ENCODE measurements at places on chromosomes 16 and 17.

DNA sequence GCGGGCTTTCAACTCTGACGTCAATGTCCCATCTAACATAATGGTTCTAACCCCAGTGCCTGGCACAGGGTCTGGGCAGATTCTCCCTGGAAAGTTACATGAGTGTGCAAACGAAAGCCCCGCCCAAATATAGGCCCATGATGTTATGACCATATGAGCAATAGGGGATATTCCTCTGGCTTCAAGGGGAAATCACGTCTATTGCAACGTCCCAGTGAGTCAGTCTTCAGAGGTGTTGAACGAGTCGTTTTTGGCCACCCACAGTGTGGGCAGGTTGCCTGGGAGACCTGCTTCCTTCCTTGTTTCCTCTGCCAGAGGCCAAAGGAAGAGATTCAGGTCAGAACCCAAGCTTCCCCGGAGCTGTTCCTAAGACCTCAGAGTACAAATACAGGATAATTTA lies 30.3 kb downstream of the PIK3R5 start:
- DNase-seq, result no peak

DNA sequence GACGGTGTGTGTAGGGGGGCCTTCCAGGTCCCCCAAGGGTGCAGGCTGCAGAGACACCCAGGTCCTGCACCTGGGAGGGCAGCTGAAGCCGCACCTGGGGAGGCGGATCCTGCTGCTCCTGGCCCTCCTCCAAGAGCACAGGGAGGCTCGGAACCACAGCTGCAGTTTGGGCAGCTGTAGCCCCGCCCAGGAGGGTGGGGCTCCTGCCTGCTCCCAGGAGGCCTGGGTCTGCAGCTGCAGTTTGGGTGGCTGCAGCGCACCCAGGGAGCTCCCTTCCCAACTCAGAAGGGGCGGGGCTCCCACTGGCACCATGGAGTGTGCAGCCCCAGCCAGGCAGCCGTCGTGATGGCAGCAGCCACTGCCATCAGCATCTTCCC lies 69.4 kb upstream of the NKD1 start:
- DNase-seq, result peak; percentile 12

DNA sequence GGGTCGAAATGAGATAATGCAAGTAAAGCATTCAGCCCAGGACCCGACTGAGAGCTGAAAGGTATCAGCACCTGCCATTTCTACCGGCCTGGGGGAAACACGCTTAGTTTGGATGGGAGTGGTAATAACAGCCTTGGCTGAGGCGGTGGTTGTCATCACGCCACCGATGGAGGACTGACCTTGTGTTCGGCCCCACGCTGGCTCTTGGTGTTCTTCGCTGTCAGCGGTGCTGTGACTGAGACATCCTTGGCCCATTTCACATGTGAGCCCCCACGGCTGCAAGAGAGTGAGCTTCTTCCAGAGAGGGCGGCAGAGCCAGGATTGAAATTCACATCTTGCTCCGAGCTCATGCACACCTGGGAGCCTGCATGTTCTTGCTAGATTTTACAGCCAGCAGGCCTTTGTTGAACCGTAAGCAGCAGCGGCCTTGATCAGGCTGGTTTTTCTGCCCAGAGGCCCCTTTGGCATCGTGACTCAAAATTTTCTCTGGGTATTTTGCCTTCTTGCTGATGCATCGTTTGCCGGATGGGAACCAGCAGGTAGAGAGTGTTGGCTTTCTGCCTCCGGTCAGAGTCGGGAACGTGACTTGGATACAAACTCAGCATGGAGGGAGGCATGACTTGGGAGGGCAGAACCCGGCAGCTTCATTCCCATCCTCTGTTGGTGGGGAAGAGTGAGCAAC lies 341.5 kb downstream of the SNX29 start:
- DNase-seq, result no peak

DNA sequence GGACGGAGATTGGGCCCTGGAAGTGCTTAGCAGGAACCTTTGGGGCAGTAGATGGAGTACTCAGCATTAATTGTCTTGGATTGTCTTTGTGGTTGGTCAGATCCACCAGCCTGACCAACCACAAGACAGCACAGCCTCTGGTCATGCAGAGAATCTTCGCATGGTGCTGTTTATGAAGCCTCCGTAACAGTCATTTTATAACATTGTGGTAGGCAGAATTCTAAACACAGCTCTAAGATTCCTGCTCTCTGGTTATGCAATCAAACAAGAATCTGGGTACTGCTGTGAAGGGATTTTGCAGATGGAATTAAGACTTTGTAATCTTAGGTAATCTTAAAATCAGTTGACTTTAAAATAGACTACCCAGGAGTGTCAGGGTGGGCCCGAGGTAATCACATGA lies 312.2 kb upstream of the GOT2 start:
- DNase-seq, result no peak

GRCh38 chr16:26605626-26606271 lies 461.0 kb upstream of the C16orf82 start:
- peak; percentile 84 for DNase-seq

DNA sequence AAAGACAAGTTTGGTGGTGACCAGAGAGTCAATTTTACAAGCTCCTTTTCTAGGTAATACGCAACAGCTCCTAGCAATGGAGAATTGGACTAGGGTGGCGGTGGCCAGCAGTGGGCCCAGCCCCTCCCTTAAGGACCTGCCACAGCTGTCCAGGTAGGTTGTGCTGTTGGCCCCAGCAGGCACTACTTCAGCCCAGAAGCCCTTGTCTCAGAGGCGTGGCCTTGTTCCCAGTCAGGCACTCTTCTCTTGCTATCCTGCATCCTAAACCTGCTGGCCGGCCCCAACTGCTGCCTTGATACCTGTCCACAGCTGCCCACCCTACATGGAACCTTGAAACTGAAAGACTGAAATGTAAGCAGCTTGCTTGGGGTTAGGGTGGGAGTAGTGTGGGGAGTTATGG lies 989 bp upstream of the GALK1 start:
- DNase-seq, result no peak

- DNase-seq, result no peak
Observed at GRCh38 chr17:28194382-28194781, 124.6 kb upstream of the TMEM97 start.

- no peak for DNase-seq
Observed at GRCh38 chr16:11128211-11129141, 127.5 kb downstream of the SOCS1 start.

DNA sequence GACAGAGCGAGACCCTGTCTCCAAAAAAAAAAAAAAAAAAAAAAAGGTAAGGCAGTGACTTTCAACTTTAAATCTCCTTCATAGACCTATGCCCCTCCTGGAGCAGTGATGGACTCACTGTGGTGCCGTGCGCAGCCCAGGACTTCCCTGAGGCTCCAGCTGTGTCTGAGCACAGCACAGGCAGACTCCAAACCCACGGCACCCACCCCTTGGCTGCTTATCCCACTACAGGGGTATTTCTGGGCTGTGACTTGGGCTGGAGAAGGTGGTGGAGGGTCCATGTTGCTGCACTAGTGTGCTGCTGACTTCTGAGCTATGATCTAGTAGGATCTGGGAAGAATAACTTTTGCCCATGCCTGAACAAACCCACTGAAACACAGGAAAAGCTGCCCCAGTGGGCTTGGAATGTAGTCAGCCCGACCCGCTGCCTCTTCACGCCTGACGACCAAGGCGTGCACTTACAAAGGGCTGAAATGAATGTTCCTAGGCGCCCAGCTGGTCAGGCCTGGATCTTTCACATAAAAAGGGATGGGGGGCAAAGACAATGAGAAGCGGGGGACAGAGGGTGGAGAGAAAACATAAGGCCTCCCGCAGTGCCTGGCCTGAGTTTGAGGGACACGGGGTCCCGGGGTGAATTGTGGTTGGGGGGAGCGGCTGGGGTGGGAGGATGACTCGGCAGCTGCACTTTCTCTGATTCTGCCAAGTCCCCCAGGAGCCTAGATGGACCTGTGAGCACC lies 83.0 kb downstream of the IRF8 start:
- DNase-seq, result no peak

DNA sequence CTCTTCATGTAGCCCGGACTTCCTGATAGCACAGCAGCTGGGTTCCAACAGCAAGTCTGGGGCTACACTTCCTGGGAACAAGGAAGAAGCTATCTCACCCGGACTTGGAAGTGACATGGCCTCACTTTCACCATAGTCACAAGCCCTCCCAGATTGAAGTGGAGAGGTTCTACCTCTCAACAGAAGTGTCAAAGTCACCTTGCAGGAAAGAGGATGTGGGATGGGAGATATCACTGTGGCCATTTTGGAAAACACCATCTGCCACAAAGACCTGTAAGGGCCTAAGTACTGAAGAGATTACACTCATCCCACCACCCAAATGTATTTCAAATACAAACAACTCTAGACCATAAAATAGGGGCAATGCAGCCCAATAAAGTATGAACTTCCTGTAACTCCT lies 29.9 kb upstream of the DHRS7B start:
- no peak for DNase-seq

DNA sequence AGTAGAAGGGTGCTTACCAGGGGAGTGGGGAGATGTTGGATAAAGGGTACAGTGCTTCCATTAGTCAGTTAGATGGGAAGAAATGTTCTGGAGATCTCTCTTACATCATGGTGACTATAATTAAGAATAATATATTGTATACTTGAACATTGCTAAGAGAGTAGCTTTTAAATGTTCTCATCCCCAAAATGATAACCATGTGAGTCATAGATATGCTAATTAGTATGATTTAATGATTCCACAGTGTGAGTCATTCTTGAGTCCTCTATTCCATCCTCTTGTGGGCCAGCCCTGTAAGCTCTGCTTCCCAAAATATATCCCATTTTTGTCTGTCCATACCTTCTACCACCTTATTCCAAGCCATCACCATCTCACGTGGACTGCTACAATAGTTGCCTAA lies 80.6 kb upstream of the CDH11 start:
- DNase-seq, result no peak

DNA sequence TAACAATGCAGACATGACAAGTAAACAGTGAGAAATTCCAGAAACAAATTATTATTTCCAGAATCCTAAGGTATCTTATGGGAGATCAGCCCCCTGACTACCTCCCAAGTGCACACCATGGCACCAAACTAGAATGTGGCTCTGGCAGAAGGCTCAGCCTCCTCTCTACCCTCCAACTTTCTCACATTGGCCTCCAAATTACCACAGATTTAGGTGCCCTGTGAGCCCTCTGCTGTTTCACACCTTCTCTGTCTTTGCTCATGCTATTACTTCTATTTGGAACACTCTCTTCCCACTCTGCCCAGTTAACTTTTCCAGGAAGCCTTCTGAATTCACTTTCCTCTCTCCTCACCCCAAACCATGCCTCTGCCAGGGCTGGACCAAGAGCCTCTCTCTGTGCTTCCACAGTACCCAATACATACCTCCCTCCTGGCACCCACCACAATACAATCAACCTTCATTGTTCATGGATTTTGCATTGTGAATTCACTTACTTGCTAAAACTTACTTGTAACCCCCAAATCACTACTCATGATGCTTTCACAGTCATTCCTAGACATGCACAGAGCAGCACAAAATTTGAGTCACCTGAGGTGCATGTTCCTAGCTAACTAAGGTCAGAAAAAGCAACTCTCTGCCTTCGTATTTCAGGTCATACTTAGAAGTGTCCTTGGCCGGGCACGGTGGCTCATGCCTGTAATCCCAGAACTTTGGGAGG lies 31.4 kb downstream of the SMG6 start:
- no peak for DNase-seq

GRCh38 chr17:6639014-6639585 lies 1.4 kb downstream of the KIAA0753 start:
- no peak for DNase-seq

- no peak for DNase-seq
Observed at GRCh38 chr16:12126091-12126806, 149.7 kb downstream of the SNX29 start.

DNA sequence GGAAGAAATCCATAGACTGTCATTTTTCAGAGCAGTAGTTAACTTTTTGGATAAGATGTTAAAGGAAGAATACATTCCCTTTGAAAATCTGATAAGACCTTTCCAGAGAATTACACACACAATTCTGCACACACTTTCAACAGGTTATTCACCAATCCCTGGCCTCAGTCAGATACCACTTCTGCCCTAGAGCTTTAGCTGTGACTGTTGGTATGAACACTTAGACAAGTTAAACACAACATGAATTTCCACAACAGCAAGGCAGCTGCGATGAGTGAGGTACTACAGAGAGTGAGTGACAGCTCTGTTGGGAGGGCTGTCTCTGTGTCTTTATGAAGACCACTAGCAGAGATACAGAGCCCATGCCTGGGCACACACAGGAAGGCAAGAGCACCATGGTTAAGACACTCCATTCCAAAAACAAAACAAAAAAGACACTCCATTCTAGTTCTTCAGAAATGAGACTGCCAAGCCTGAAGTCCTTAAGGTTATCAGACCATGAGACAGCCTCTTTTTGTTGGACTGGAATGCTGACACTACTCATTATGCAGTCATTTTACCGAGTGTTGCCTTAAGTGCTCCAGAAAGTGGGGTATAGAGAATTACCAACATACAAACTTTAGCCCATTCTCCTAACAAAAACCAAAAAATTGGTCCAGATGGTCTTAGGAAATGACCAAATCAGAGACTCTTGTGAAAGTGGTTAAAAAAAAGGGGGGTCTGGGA lies 42.4 kb downstream of the TOM1L2 start:
- no peak for DNase-seq

DNA sequence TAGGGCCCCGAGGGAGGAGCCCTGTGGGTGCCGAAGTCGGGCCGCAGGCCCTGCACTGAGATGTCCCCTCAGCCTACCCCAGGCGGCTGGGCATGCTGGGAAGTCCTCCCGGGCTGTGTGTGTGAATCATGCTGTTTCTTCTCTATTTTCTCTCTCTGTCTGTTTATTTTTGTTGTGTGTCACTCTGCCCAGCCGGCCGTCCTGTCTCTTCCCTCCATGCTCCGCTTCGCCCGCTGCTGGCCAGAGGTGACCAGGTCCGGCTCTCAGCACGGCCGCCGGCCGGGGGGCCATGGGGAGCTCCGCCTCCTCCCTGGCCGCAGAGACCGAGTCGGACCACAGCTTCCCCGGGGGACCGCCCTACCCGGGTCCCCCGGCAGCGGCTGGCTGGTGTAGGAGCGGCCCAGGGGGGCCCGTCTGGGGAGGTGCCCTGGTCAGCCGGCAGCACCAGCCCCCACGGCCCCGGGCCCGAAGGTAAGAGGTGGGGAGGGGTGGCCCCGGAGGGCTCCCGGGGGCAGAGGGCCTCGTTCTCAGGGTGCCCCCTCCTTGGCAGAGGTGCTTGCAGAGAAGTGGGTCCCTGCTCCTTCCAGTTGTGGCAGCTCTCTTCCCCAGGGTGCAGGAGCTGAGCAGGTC lies 12.5 kb downstream of the CAPN15 start:
- no peak for DNase-seq

Data from NCI-H2029 treated with DMSO at 0.1 percent for 48 hours (cell line).